Lung (tissue), 17 donors: ENCODE measurements at places on chromosomes 13 and 19.

- no peaks in the 10 kb centered on the region for H3K27me3 ChIP-seq
- no peak overlapping the region for H3K4me3 ChIP-seq
- no peak for DNase-seq
- H3K4me1 ChIP-seq = peaks cover 7% of the 10 kb centered on the region
- H3K27ac ChIP-seq = no peak overlapping the region
These were observed 1.9 kb downstream of the TBC1D17 start for GRCh38 chr19:49879243-49879963.

DNA sequence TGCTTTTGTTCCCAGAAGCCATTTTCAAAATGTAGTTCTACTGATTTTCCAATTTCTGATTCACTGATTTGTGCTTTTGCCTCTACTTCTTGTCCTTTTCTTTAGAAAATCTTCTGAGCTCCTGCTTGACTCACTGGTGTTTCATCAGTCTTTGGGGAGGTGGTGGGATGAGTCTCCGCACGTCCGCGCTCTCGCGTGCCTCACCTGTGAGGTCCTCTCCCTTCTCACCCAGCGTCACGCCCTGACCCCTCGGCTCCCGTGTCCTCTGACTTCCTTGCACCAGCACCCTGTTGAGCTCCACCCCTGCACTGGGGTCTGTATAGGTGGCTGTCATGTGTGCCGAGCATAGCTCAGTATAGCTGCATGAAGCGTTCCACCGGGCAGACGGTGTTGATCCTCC, 52.7 kb upstream of the MCF2L start:
- H3K27me3 ChIP-seq = no peaks in the 10 kb centered on the region
- H3K4me3 ChIP-seq = no peak overlapping the region
- H3K27ac ChIP-seq = no peak overlapping the region
- no peaks in the 10 kb centered on the region for H3K4me1 ChIP-seq

GRCh38 chr13:112569821-112570220, 18.1 kb downstream of the TUBGCP3 start:
- no peaks in the 10 kb centered on the region for H3K27me3 ChIP-seq
- DNase-seq = no peak
- H3K4me3 ChIP-seq = no peak overlapping the region
- H3K4me1 ChIP-seq = no peaks in the 10 kb centered on the region
- H3K27ac ChIP-seq = no peak overlapping the region

GRCh38 chr19:5646703-5647102, 23.8 kb downstream of the SAFB start:
- no peaks in the 10 kb centered on the region for H3K27me3 ChIP-seq
- H3K27ac ChIP-seq = no peak overlapping the region
- no peak overlapping the region for H3K4me3 ChIP-seq
- H3K4me1 ChIP-seq = peaks cover 1% of the 10 kb centered on the region
- H3K36me3 ChIP-seq = peaks cover 68% of the 10 kb centered on the region
- DNase-seq = no peak

GRCh38 chr19:19061506-19061905, 2.3 kb upstream of the SLC25A42 start:
- H3K36me3 ChIP-seq = peaks cover 23% of the 10 kb centered on the region
- peaks cover 5% of the 10 kb centered on the region for H3K4me1 ChIP-seq
- DNase-seq = no peak
- H3K27me3 ChIP-seq = no peaks in the 10 kb centered on the region
- no peak overlapping the region for H3K4me3 ChIP-seq

- no peak overlapping the region for H3K27ac ChIP-seq
- H3K36me3 ChIP-seq = no peaks in the 10 kb centered on the region
- H3K4me3 ChIP-seq = no peak overlapping the region
- peaks cover 16% of the 10 kb centered on the region for H3K4me1 ChIP-seq
These were observed 52.8 kb downstream of the ELF1 start for GRCh38 chr13:40966298-40966697.

- H3K4me3 ChIP-seq = no peak overlapping the region
- no peaks in the 10 kb centered on the region for H3K27me3 ChIP-seq
- H3K36me3 ChIP-seq = peaks cover 11% of the 10 kb centered on the region
- H3K4me1 ChIP-seq = peaks cover 1% of the 10 kb centered on the region
- H3K27ac ChIP-seq = no peak overlapping the region
- DNase-seq = no peak
These were observed 18.0 kb downstream of the GTF2F2 start for GRCh38 chr13:45138282-45138681.

GRCh38 chr19:16584248-16585093, 12.3 kb upstream of the SLC35E1 start:
- H3K27ac ChIP-seq = peak overlapping the region; percentile 69
- DNase-seq = peak; percentile 70
- H3K27me3 ChIP-seq = no peaks in the 10 kb centered on the region
- no peak overlapping the region for H3K4me3 ChIP-seq

- no peak overlapping the region for H3K4me3 ChIP-seq
- H3K27me3 ChIP-seq = no peaks in the 10 kb centered on the region
- H3K27ac ChIP-seq = no peak overlapping the region
- H3K36me3 ChIP-seq = peaks cover 4% of the 10 kb centered on the region
- peaks cover 27% of the 10 kb centered on the region for H3K4me1 ChIP-seq
- DNase-seq = peak; percentile 56
These were observed 28.4 kb upstream of the GPR183 start for GRCh38 chr13:99335603-99336002.

DNA sequence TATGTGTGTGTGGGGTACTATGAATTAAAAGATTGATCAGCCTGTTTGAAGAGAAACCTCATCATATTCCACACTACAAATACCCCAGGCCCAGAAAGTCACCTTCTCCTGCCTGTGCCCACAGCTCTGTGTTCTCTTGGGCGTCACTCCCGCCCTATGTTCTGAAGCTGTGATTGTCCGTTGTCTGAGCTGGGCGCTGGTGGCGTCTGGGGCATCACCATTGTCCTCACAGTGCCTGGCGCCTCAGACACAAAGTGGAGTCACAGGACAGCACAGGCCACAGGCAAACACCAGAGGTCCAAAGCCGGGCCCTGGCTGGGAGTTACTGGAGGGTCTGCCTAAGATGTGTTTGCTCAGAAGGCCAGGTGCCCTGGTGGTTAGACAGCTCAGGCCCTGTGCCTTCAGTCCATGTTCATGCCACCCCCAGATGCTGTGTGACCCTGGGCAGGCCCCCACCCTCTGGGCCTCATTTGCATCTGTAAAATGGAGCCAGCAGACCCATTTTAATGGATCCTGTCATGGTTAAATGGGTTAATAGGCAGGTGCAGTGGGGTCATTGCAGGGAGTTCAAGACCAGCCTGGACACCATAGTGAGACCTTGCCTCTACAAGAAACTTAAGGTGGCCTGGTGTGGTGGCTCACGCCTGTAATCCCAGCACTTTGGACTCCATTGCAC, 34.5 kb downstream of the DNM2 start:
- no peak overlapping the region for H3K4me3 ChIP-seq
- peaks cover 16% of the 10 kb centered on the region for H3K4me1 ChIP-seq
- H3K27me3 ChIP-seq = no peaks in the 10 kb centered on the region

DNA sequence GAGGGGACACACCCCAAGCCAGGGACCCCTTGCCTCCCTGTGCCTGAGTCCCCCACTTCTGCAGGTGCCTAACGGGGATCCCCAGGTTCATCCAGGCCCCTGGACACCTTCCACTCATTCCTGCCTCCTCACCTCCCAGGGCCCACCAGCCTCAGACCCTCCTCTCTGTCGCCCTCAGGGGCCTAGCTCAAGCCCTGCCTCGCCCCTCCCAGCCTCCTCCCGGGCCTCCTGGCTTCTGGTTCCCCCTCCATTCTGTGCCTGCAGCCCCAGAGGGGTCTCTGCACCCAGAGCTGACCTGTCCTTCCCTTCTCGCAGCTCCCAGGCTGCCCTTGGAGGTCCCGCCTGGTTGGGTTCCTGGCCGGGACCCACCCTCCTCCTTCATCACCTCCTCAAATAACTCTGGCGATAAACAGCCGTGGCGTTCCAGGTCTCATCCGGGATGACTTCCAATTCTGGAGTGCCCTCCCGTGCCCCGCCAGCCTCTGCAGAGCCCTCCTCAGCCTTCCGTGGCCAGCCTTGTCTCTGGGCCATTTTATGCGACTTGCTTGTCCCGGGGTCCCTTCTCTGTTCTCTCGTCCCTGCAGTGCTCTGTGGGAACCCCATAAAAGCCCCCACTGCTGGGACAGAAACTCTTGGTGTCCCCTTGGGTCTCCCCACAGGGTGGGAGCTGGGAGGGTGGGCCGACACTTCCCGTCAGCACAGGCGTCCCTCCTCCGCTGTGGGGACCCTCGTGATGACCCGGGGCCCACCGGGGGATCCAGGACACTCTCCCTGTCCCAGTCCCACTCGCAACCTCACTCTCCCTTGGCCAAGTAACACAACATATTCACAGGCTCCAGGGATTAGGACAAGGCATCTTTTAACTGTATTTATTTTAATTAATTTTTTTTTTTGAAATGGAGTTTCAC, 9.2 kb downstream of the JOSD2 start:
- no peak overlapping the region for H3K4me3 ChIP-seq
- H3K27me3 ChIP-seq = peaks cover 17% of the 10 kb centered on the region

GRCh38 chr13:98848746-98849145, 96.3 kb upstream of the SLC15A1 start:
- DNase-seq = no peak
- no peak overlapping the region for H3K27ac ChIP-seq
- H3K4me3 ChIP-seq = no peak overlapping the region
- no peaks in the 10 kb centered on the region for H3K27me3 ChIP-seq
- H3K36me3 ChIP-seq = peaks cover 21% of the 10 kb centered on the region

GRCh38 chr19:45798995-45799517, 6.4 kb upstream of the DMWD start:
- peak; percentile 70 for DNase-seq
- H3K27ac ChIP-seq = no peak overlapping the region
- H3K4me1 ChIP-seq = no peaks in the 10 kb centered on the region
- no peak overlapping the region for H3K4me3 ChIP-seq

GRCh38 chr19:16324384-16325160, at the start of gene KLF2:
KLF2 (plus strand) TSS chr19:16324826; CDS start chr19:16324924, 98 bp downstream.
- peak within 1 kb of the TSS; percentile 98 for H3K27ac ChIP-seq
- peaks cover 25% of the 10 kb centered on the region for H3K27me3 ChIP-seq
- DNase-seq = peak; percentile 91
- peaks cover 10% of the 10 kb centered on the region for H3K36me3 ChIP-seq

- no peak overlapping the region for H3K4me3 ChIP-seq
- no peak for DNase-seq
- no peaks in the 10 kb centered on the region for H3K4me1 ChIP-seq
- no peaks in the 10 kb centered on the region for H3K27me3 ChIP-seq
- no peak overlapping the region for H3K27ac ChIP-seq
- peaks cover 9% of the 10 kb centered on the region for H3K36me3 ChIP-seq
These were observed 242.8 kb upstream of the SGCG start for GRCh38 chr13:22937953-22938352.

GRCh38 chr13:31101472-31102170, 60.1 kb downstream of the HSPH1 start:
- no peaks in the 10 kb centered on the region for H3K4me1 ChIP-seq
- H3K27me3 ChIP-seq = peaks cover 11% of the 10 kb centered on the region
- H3K4me3 ChIP-seq = no peak overlapping the region
- H3K27ac ChIP-seq = no peak overlapping the region
- H3K36me3 ChIP-seq = no peaks in the 10 kb centered on the region

DNA sequence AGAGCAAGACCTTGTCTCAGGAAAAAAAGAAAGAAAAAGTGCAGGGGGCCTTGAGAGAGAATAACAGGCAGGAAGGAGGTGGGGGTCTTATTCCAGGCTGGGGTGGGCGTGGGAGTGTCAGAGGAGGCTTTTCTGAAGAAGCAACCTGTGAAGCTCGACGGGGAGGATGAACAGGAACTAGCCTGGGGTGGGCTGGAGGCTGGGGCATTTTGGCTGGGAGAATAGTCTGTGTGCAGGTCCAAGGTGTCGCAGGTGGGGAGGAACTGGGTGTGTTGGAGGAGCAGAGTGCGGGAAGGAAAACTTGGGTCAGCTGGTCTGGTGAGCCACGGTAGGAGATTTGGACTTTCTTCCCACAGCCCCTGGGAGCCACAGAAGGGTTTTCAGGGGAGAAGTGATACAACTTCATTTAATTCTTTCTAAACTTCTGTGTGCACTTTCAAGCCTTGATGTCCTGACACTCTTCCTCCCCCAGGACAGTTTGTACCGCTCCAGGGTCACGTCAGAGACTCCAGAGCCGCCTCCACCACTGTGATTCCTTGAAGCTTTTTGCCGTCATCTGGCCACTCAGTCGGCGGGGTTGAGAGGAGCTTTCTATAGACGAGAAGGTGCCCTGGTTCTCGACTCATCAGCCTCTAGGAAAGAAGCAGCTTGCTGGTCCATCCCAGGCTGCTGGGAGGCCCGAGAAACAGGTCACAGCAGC, 138.7 kb downstream of the SIPA1L3 start:
- no peaks in the 10 kb centered on the region for H3K4me1 ChIP-seq
- H3K27ac ChIP-seq = no peak overlapping the region

- H3K27me3 ChIP-seq = no peaks in the 10 kb centered on the region
- H3K4me3 ChIP-seq = no peak overlapping the region
- peaks cover 3% of the 10 kb centered on the region for H3K4me1 ChIP-seq
- no peak overlapping the region for H3K27ac ChIP-seq
- no peaks in the 10 kb centered on the region for H3K36me3 ChIP-seq
These were observed 172.7 kb upstream of the MAB21L1 start for GRCh38 chr13:35649162-35649561.

GRCh38 chr13:26325876-26326275, 71.9 kb downstream of the CDK8 start:
- no peak for DNase-seq
- peaks cover 20% of the 10 kb centered on the region for H3K4me1 ChIP-seq
- no peak overlapping the region for H3K27ac ChIP-seq
- no peaks in the 10 kb centered on the region for H3K36me3 ChIP-seq
- H3K4me3 ChIP-seq = no peak overlapping the region

DNA sequence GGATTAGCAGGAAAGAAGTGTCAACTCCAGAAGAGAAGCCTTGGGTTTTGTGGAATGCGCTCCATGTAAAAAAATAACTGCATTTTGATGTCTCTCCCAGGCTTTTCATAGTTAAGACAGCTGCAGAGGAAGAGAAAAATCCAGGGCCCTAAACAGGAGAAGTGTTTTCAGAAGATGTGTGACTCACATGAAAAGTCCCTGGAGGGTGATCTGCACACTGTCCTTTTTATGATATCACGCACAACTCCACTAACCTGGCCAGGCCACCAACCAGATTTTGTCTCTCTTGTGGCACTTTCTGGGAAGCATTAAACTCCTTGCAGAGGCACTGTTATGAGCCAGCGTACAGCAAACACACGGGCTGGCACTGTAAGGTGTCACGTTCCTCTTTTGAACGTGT, 267.3 kb downstream of the FGF9 start:
- no peak overlapping the region for H3K27ac ChIP-seq
- no peak overlapping the region for H3K4me3 ChIP-seq
- no peaks in the 10 kb centered on the region for H3K36me3 ChIP-seq

GRCh38 chr13:99733346-99733745, 232.1 kb downstream of the TM9SF2 start:
- no peaks in the 10 kb centered on the region for H3K27me3 ChIP-seq
- no peaks in the 10 kb centered on the region for H3K4me1 ChIP-seq

GRCh38 chr13:47291107-47291656, 394.3 kb upstream of the HTR2A start:
- peak; percentile 6 for DNase-seq
- no peaks in the 10 kb centered on the region for H3K4me1 ChIP-seq
- H3K4me3 ChIP-seq = no peak overlapping the region
- no peaks in the 10 kb centered on the region for H3K27me3 ChIP-seq
- no peaks in the 10 kb centered on the region for H3K36me3 ChIP-seq

- no peak overlapping the region for H3K27ac ChIP-seq
- H3K27me3 ChIP-seq = no peaks in the 10 kb centered on the region
- H3K4me1 ChIP-seq = no peaks in the 10 kb centered on the region
- no peak for DNase-seq
- H3K36me3 ChIP-seq = no peaks in the 10 kb centered on the region
- no peak overlapping the region for H3K4me3 ChIP-seq
These were observed 23.7 kb downstream of the KLF5 start for GRCh38 chr13:73082471-73082870.
